ENCODE measurements at places on chromosomes 5 and 9.

DNA sequence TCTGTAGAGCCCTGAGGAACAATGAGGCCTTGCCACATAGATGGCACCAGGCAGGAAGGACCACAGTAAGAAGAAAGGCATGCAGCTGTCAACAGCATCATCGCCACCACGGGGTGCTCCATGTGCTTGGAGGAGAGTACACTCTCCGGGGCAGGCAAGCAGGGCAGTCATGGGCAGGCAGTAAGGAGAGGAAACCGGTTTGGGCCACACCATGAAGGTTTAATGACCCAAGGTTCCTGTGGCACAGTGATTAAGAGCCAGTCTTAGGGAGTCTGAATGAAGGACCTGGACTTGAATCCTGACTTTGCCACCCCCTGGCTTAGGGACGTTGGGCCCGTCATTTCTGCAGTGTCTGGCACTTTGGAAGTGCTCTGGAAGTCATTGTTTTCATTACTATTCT lies 80.6 kb upstream of the ZBTB43 start:
- no peak for DNase-seq

DNA sequence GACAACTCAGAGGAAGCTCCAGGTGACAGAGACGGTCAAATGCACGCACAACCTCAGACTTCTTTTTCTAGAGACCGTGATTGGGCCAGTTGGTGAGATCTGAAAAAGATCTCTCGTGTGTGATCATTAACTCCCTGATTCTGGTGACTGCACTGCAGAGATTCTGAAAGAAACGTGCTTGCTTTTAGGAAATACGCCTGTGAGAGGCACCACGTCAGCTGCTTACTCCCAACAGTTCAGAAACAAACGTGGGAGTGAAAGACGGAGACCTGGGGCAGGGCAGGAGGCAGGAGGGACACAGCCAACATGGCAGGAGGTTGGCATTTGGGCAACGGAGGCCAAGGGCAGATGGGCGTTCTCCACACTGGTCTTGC lies 15.9 kb downstream of the SLC12A7 start:
- DNase-seq, result no peak

DNA sequence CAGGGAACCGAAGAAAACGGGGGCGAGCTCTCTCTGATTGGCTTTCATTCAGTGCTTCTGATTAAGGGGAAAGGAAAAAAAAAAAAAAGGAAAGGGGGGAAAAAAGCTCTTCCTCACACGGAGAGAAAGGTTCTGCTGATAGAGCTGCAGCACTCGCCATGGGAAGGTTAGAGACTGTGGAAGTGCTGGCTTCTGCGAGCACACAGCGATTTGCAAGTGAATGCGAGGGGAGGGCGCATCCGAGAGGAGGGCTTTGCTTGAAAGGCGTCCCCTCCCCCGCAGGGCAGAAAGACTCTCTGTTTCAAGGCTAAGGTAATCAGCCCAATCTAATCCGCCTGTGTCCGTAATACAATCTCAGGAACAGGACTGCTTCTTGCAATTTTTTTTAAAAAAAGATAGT lies at the start of gene CDH10:
CDH10 (minus strand) TSS at position 218 of the 400 bp plus-strand sequence. CDS start 51,488 bp downstream, outside the sequence.
- DNase-seq, result peak; percentile 73

DNA sequence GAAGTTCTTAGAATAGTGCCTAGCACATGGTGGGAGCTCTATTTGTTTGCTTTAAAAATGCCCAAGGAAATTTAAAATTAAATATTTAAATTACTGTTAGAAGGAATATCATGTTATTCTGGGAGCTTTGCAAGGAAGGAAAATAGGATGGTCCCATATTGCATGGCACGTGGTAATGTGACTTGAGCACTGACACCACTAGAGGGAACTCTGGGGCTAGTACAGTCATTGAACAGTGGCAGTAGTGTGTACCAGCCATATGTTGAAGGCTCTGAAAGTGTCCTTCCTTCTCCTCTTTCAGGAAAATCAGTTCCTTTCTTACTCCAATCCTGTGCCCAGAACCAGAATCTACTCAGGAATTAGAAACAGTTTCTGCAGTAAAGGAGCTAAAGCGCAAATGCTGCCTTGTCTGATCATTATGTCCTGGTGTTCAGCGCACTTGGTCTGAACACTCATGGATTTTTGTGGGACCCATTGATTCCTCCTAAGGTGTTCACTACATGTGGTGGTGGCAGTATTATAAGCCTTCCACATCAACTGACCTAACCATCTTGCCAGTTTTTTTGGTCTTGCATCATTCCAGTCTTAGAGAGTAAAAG lies 54.1 kb downstream of the GDA start:
- no peak for DNase-seq

DNA sequence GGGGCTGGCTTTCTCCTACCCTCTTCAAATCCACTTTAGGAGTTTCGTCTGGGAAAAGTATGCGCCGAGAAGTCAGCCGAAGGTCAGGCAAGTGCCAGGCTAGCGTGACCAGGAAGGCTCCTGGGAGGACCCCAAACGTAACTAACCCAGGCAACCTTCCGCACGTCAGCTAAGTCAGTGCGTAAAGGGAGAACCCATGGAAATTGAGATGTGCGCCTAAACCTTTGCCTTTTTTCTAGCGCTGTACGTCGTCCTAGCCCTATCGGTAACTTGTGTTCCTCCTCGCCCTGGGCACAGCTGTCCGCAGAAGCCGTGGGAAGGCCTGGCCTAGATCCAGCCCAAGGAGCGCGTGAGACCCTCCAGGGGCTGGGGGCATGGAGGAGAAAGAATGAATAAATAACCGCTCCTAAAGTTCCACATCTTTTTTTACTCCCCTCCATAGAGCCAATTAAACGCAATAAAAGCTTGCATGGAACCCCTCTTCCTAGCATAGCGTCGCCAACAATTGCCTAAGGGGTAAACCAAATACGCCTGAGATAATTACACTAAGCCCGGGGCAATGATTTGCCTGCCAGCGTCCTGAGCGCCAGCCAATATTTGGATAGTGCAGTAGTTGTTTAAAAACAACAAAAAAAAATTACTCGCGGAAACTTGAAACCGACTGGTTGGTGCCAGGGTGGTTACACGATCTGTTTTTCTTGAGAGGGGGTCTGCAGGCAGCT lies 4.0 kb upstream of the FOXB2 start:
- DNase-seq, result peak; percentile 55
